Breast epithelium (tissue), 4 donors: ENCODE measurements at places on chromosomes 1 and 21. TPM values are rescaled to one million over a fixed set of nuclear protein-coding genes. Genes with fewer than 3 reads are reported as not detected.

GRCh38 chr1:197958438-197959305, 41.5 kb downstream of the LHX9 start:
- no peaks in the 10 kb centered on the region for H3K4me1 ChIP-seq
- H3K27ac ChIP-seq: no peak overlapping the region
- H3K4me3 ChIP-seq: no peak overlapping the region
- DNase-seq: no peak

The IL24 gene
- 0.59 TPM for total RNA-seq

DNA sequence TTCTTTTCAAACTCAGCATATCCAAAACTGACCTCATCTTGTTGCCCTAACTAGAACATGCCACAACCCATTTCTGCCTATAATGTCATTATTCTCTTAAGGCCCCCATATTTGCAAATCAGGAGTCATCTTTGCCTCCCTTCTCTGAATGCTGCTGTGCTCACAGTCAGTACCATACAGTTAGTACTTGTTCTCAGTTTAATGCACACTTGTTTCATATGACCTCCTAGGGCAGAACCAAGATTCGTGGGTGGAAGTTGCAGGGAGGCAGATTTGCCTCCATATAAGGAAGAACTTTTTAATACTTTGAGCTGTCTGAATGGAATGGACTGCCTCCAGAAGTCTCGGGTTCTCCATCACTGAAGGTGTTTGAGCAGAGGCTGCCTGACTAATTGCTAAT, 9.2 kb downstream of the CAP1 start:
- DNase-seq: no peak
- H3K4me3 ChIP-seq: no peak overlapping the region
- H3K27me3 ChIP-seq: no peaks in the 10 kb centered on the region
- H3K4me1 ChIP-seq: no peaks in the 10 kb centered on the region

DNA sequence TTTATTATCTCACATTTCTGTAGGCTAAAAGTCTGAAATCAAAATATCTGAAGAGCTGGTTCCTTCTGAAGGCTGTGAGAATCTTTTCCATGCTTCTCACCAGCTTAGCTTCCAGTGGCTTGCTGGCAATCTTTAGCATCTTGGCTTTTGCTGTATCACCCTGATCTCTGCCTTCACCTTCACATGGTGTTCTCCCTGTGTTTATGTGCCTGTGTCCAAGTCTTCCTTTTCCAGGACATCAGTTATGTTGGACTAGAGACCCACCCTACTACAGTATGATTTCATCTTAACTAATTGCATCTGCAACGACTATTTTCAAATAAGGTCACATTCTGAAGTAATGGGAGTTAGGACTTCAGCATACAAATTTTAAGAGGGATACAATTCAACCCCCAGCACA, 772.3 kb upstream of the ADAMTS5 start:
- no peaks in the 10 kb centered on the region for H3K36me3 ChIP-seq
- H3K4me3 ChIP-seq: no peak overlapping the region
- DNase-seq: no peak

DNA sequence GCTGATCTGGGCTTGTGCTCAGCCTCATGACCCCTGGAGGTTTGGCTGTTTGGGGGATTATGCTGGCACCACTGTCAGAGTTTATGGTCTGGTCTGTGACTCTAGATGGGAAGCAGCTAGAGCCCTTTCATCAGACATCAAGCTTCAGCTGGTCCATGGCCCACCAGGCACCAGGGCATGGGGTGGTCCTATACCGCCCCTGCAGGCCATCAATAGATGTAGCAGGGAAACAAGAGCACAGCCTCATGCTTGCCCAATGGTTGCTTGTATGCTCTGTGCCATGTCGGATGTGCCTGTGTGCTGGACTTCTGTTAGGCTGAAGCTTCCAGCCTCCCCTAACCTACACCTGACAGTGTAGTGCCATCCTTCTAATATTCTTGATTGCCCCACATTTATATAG, 71.1 kb upstream of the CD34 start:
- no peaks in the 10 kb centered on the region for H3K27me3 ChIP-seq
- DNase-seq: no peak
- H3K4me1 ChIP-seq: no peaks in the 10 kb centered on the region
- no peaks in the 10 kb centered on the region for H3K36me3 ChIP-seq
- no peak overlapping the region for H3K4me3 ChIP-seq
- no peak overlapping the region for H3K27ac ChIP-seq

The ZBED6 gene
- 37.8 TPM for total RNA-seq

- no peaks in the 10 kb centered on the region for H3K36me3 ChIP-seq
- DNase-seq: peak; percentile 59
- H3K4me3 ChIP-seq: peak overlapping the region; percentile 97
- H3K27ac ChIP-seq: peak overlapping the region; percentile 88
- no peaks in the 10 kb centered on the region for H3K27me3 ChIP-seq
These were observed 738 bp upstream of the CDC42BPA start for GRCh38 chr1:227318853-227319607.

GRCh38 chr1:153444078-153444477, 16.4 kb downstream of the S100A7 start:
- no peaks in the 10 kb centered on the region for H3K27me3 ChIP-seq
- DNase-seq: no peak
- H3K36me3 ChIP-seq: no peaks in the 10 kb centered on the region
- H3K4me1 ChIP-seq: no peaks in the 10 kb centered on the region
- no peak overlapping the region for H3K4me3 ChIP-seq

- DNase-seq: no peak
- H3K36me3 ChIP-seq: no peaks in the 10 kb centered on the region
- H3K4me3 ChIP-seq: peak overlapping the region; percentile 78
- H3K27me3 ChIP-seq: no peaks in the 10 kb centered on the region
- H3K27ac ChIP-seq: peak overlapping the region; percentile 91
These were observed 601 bp downstream of the CCT8 start for GRCh38 chr21:29072873-29073221.

The GPR61 gene
- not detected for total RNA-seq

The CELA3A gene
- not detected for total RNA-seq

GRCh38 chr1:234554218-234554697, 55.7 kb downstream of the IRF2BP2 start:
- no peaks in the 10 kb centered on the region for H3K36me3 ChIP-seq
- no peak overlapping the region for H3K4me3 ChIP-seq
- H3K4me1 ChIP-seq: no peaks in the 10 kb centered on the region
- H3K27ac ChIP-seq: peak overlapping the region; percentile 70
- DNase-seq: peak; percentile 28

GRCh38 chr1:228361314-228362140, 45.1 kb downstream of the TRIM11 start:
- H3K36me3 ChIP-seq: no peaks in the 10 kb centered on the region
- H3K4me3 ChIP-seq: no peak overlapping the region
- no peak for DNase-seq
- H3K27me3 ChIP-seq: no peaks in the 10 kb centered on the region

DNA sequence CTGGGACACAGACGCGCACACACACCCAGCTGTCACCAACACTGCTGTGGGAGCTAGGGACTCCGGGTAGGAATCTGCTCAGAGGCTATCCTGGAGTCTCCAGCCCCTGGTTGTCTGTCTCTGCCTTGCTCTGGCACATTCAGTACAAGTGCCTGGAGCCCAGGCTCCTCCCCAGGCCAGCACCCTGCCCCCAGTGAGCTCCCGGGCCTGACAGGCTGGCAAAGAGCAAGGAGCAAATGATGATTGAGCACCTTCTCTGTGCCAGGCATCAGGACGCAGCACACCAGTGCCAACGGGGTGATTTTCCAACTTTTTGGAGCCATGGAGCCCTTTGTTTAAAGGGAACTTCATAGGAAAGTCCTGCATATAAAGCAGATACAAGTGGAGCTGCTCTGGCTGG, 6.5 kb downstream of the CNTN2 start:
- H3K4me3 ChIP-seq: no peak overlapping the region
- no peaks in the 10 kb centered on the region for H3K4me1 ChIP-seq
- no peak overlapping the region for H3K27ac ChIP-seq
- H3K36me3 ChIP-seq: no peaks in the 10 kb centered on the region
- H3K27me3 ChIP-seq: no peaks in the 10 kb centered on the region

DNA sequence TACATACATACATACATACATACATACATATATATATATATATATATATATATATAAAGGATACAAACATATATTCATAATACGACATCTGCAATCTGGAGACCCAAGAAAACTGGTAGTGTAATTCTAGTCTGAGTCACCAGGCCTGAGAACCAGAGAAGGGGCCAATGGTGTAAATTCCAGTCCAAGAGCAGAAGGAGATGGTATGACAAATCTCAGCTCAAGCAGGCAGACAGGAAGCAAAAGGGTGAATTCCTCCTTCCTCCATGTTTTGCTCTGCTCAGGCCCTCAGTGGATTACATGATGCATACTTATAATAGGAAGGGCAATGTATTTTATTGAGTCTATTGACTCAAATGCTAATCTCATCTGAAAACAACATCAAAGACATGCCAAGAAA, 1060.4 kb upstream of the TMPRSS15 start:
- H3K4me3 ChIP-seq: no peak overlapping the region
- no peak overlapping the region for H3K27ac ChIP-seq
- H3K36me3 ChIP-seq: no peaks in the 10 kb centered on the region
- H3K27me3 ChIP-seq: no peaks in the 10 kb centered on the region

GRCh38 chr1:32144033-32144432, 35.4 kb upstream of the TXLNA start:
- DNase-seq: no peak
- no peak overlapping the region for H3K4me3 ChIP-seq
- H3K27ac ChIP-seq: peak overlapping the region; percentile 10

The MPZ gene
- total RNA-seq: 3.2 TPM

DNA sequence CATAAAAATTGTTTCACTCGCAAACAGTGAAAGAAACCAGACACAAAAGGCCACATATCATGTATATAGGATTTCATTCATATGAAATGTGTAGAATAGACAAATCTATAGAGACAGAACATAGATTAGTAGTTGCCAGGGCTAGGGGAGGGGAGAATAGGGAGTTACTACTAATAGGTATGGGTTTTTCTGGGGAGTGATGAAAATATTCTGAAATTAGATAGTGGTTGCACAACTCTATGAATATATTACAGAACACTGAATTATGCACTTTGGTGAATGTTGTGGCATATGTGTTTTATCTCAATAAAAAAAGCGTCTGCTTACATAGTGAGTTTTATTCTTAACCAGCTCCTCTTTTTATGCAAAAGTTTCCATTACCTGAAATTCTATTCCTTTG, 21.6 kb downstream of the SYT14 start:
- no peaks in the 10 kb centered on the region for H3K4me1 ChIP-seq
- no peak for DNase-seq

DNA sequence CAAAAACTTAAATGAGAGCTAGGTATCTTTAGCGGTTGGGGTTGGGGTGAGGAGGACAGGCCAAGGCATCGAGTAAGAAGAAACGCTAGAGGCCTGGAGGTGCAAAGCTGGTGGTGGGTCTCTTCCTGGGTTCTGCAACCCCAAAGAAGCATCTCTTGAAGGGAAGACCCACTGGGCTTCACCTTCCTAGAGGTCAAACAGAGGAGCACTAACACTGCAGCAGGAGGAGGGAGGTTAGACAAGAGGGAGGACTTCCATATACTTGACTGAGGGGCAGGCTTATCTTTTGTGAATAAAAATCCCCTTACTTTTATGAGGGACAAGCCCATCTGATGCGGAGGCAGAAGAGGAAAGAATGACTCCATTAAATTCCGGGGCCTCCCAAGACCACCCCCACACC, 2.5 kb downstream of the MEX3A start:
- no peak for DNase-seq
- H3K27me3 ChIP-seq: no peaks in the 10 kb centered on the region
- no peaks in the 10 kb centered on the region for H3K4me1 ChIP-seq
- H3K36me3 ChIP-seq: no peaks in the 10 kb centered on the region

GRCh38 chr1:155321639-155322503, 1.2 kb downstream of the RUSC1 start:
- no peaks in the 10 kb centered on the region for H3K36me3 ChIP-seq
- H3K27ac ChIP-seq: peak overlapping the region; percentile 97
- H3K4me3 ChIP-seq: peak overlapping the region; percentile 79
- no peak for DNase-seq

DNA sequence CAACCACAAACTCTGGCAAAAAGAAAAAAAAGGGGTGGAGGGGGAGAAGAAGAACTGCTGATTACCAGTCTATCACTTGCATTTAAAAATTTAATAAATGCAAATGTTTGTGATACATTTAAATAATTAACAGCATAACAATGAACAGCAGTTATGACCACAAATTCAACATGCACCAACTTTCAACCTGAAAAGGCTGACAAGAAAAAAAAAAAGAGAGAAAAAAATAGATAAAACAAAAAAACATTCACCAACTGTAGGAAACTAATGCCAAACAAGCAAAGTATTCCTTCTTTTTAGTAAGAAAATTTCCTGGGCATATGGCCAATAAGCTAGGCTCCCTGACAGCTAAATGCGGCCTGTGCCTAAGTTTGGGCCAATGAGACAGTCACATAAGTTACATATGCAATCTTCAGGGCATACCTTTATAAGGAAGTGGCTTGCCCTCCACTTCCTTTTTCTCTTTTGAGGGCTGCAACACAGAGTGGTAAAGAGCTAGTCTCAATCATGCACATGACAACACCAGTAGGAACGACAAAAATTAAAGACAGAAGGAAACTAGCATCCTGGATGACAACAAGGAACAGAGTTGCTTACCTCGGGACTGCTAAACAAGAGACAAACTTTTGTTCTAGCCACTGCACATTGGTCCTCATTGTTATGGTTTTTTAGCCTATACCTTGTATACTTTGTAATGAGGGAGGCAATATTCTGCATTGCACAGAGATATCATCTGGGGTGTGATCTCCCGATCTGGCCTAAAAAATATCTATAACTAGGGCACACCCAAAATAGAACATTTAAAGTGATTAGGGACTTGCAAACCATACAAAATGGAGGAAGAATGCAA, 24.2 kb upstream of the PHTF1 start:
- peak overlapping the region; percentile 59 for H3K27ac ChIP-seq
- H3K4me1 ChIP-seq: peaks cover 8% of the 10 kb centered on the region
- H3K4me3 ChIP-seq: no peak overlapping the region
- no peaks in the 10 kb centered on the region for H3K36me3 ChIP-seq

DNA sequence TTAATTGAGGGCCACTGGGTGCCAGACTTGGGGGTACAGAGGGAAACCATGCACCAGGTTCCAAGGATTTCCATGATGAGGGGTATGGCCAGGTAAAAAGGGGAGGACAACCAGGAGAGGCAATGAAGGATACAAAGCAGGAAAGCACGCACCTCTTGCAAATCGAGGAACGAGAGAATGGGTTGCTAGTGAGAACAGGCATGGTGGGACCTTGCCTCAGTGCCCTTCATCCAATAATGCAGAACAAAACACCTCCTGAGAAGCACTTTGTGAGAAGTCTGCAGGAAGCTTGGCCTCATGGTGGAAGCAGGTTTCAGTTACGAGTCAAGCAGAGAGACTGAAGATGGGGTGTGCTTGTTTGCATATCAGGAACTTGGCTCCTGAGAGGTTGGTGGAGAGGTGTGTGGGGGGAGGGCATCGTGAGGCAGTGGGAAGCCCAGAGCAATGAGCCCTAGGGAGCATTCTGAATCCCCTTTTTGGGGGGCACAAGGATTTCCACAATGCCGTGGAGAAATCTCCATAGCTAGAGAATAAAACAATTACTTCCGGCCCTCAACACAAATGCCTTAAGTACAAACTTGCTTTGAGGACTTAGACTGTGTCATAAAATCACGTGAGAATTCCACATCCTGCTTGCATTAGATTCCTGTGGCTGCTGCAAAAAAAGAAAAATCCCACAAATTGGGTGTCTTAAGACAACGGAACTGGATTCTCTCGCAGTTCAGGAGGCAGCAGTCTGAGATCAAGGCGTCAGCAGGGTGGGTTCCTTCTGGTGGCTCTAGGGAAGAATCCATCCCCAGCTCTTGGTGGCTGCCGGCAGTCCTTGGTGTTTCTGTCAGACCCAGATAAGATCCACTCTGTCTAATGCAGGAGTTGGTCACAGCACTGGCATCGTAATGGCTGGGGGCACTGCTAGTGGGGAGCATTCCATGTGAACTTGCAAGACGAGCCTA, 54.9 kb upstream of the BACE2 start:
- H3K27me3 ChIP-seq: peaks cover under 1% of the 10 kb centered on the region
- H3K36me3 ChIP-seq: no peaks in the 10 kb centered on the region
- H3K27ac ChIP-seq: peak overlapping the region; percentile 81
- DNase-seq: peak; percentile 62

The CFHR2 gene
- not detected for total RNA-seq
